OCI-M1 (cell line): ENCODE measurements at places on chromosomes 6 and 20.

DNA sequence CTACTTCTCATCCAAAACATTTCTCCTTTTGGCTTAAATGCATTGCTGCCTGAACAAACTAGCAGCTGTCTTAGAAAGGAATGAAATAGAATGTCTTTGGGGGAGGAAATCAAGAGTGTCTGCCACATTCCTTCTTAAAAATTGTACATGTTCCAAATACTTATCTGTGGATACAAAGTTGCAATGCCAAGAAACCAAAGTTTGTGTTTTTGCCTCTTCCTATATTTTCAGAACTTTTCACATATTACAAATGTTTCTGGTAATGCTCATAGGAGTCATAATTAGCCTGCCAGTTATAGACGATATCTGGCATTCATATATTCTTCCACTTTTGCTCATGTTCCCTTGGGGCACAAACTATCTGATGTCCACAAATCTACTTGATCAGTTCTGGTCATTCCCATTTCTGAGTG is 165.5 kb upstream of the BMP5 start:
- no peak for DNase-seq

DNA sequence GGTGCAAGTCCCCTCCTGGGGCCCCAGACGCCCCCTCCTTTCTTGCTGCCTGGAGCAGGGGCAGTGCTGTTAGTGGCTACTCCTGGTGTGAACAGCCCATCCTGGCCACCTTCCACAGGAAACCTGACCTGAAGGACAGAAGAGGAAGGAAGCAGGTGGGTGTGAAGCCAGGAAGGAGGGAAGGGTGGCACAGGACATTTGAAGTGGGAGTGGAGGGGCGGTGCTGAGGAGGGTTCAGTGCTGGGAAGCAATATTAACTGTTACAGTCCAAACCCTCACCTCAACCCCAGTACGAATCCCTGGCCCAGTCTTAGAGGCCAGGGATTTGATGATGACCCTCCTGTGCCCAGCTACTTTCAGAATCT is 766 bp downstream of the PRICKLE4 start:
- DNase-seq, result no peak

GRCh38 chr20:38812182-38812581 is 6.7 kb downstream of the PPP1R16B start:
- DNase-seq, result no peak

GRCh38 chr20:13995086-13995665 is at the start of gene MACROD2:
Gene MACROD2, plus strand, starts transcription at chr20:13995516.
- peak; percentile 88 for DNase-seq

DNA sequence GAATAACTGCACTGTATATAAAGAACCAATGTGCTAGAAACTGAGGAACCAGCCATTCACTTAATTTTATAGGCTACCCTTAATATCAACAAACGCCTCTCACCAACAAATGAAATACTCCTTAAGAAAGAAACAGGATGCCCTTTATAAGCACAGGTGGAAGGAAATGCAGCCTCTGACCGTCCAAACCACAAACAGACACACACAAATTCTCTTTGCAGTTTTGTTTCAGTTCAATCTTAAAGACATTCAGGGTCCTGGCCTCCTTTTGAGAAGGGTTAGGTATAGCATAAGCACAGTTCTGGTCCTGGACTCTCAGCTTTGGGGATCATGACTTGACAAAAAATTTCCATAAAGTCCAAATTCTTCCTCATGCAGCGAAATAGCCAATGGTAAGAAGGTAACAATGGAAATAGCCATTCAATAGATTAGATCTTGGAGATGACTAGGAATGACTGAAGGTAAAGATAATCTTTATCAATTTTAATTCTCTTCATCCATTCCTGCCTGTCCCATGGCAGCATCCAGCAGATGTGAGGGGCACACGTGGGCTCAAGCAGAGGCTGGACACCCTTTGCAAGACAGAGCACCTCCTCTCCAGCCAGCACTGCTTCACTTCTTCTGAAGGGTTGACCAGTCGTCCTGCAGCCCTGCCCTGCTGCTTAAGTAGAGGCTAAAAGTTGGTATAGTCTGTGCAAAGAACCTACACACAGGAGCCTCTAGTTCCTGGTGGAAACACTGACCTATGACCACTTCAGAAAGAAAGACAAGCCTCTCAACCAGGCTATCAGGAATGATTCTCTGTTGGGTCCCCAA is 123.9 kb downstream of the CD83 start:
- no peak for DNase-seq

GRCh38 chr6:44531442-44532015 is 144.0 kb downstream of the CDC5L start:
- no peak for DNase-seq

DNA sequence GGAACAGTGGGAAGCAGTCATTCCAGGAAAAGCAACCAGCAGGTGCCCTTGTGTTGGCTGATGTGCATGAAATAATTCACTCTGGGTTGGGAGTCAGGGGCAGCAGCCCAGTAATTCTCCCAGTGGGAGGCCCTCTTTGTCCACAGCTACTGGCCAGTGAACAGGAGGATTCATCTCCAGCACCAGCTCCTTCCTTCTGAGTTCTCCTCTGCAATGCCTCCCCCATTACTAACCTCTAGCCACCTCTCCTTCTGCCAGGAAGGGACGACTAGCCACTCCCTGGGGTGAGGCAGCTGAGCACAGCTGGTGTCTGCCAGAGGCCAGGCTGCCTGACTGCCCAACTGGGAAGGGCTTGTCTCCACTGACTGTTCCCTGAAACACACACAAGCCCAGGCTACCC is 12.5 kb upstream of the R3HDML start:
- DNase-seq, result no peak

GRCh38 chr20:5357946-5358345 is 41.2 kb upstream of the PROKR2 start:
- no peak for DNase-seq

DNA sequence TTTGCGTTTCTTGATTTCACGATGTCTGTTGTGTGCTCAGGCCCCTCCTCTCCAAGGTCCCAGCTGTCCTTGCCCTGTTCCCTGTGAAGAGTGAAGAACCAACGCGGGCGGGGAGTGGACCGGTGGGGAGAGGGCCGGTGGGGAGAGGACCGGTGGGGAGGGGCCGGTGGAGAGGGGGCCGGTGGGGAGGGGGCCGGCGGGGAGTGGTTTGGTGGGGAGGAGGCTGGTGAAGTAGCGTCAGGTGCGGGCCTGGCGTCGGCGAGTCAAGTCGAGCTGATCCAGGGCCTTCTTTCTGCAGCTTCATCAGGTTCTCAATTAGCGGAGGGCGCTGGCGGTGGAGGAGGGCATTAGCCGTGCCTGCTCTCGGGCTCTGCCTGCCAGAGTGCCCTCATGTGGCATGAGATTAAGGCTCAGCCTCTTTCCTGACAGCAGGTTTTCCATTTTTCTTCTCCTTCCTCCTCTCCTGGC is 21.2 kb upstream of the BHLHE23 start:
- no peak for DNase-seq

- peak; percentile 43 for DNase-seq
Observed at GRCh38 chr20:4929686-4930397, 71.5 kb downstream of the SLC23A2 start.

DNA sequence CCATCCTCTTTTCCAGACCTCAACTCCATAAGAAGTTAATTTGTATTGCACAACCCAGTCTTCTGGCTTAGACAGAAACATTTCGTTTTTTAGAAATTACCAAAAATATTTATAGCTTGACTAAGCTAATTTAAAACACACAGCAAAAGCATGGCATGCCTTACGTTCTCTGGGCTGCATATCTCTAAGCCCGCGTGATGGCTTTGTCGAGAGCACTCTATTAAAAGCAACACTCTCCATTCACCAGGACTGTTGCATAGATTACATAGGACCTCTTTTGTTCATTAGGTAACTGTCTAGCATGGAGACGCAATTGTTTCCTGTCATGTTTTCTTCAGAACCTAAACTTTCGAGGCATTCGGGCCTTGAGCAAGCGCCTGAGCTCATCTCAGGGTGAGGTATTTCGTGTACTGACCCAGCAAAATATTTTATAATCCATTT is 104.5 kb downstream of the IBTK start:
- DNase-seq, result no peak

DNA sequence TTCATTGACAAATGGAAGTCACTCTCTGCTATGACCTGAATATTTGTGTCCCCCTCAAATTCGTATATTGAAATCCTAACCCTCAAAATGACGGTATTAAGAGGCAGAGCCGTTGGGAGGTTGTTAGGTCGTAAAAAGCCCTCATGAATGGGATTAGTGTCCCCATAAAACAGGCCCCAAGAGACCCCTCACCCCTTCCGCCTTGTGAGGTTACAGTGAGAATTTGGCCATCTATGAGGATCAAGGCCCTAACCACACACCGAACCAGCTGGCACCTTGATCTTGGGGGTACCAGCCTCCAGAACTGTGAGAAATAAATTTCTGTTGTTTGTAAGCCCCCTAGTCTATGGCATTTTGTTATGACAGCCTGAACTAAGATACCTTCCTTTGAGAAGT is 52.5 kb upstream of the SLC22A16 start:
- no peak for DNase-seq

GRCh38 chr6:12605888-12606345 is 110.7 kb upstream of the PHACTR1 start:
- DNase-seq, result peak; percentile 77

DNA sequence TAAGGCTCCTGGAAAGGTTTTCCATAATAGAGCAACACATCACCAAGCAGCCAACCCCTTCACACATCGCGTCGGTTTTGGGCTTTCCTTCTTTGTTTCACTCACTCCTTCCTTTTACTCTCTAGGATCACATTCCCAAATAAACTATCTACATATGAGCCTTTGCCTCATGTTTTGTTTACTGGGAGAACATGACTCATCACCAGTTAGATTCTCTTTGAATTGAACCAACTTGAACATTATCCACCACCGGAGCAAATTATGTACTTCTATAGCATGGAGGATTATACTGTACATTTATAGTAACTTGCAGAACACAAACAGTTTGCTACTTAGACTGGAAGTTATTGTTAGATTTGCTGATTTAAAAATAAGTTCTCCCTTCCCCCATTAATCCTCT is 41.0 kb downstream of the SAMD5 start:
- no peak for DNase-seq

GRCh38 chr6:77740380-77740779 is 87.5 kb downstream of the MEI4 start:
- peak; percentile 60 for DNase-seq

GRCh38 chr6:159106627-159107241 is 61.9 kb upstream of the TAGAP start:
- DNase-seq, result peak; percentile 98
